OCI-M1 (cell line): ENCODE measurements at places on chromosomes 7 and 10.

DNA sequence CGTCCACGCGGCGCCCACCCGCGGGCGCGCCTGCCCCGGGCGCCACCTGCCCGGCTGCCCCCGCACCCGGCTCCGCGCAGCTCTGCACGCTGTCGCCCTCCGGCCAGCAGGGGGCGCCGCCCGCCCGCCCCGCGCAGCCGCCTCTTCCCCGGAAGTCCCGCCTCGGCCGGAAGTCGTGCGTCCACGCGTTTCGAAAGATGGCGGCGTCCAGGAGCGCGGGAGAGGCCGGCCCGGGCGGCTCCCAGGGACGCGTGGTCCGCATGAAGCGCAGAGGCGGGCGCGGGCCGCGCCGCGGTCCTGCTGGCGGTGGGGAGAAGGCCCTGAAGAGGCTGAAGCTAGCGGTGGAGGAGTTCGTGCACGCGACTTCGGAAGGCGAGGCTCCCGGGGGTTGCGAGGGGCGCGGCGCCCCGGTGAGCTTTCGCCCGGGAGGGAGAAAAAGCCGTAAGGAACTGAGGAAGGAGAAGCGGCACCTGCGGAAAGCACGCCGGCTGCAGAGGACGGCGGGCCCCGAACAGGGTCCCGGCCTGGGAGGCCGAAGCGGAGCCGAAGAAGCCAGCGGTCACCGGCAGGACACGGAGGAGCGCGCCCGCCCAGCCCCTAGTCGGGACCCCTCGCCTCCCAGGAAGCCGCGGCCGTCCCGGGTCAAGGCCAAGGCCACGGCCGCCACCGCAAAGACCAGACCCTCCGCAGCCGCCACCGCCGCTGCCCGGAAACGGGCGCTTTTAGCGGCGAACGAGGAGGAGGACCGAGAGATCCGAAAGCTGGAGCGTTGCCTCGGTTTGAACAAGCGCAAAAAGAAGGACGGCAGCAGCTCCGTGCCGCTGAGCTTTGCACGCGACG lies at the start of gene NOM1:
Gene NOM1 (plus strand): TSS at position 172 of the 840 bp plus-strand sequence. CDS start 26 bp downstream, at position 198.
- DNase-seq: peak; percentile 83

DNA sequence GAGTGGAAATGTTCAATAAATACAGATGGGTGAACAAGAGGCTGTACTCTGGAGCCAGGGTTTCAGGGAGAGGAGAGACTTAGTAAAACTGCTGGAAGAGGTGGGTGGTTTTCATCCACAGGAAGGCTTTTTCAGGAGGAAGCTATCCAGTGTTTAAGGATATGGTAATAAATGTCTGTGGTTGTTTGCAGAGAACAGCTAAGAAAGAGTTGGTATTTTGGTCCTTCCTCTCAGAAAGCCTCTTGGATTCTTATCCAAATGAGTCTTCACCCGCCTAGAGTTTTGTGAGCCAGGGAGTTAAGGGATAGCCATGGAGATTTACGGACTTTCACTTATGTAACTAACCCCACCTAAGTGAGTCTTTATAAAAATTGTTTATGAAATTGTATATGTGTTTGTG lies 95.7 kb downstream of the GNAI1 start:
- no peak for DNase-seq

GRCh38 chr10:17472481-17473227 lies 18.3 kb upstream of the ST8SIA6 start:
- peak; percentile 97 for DNase-seq

DNA sequence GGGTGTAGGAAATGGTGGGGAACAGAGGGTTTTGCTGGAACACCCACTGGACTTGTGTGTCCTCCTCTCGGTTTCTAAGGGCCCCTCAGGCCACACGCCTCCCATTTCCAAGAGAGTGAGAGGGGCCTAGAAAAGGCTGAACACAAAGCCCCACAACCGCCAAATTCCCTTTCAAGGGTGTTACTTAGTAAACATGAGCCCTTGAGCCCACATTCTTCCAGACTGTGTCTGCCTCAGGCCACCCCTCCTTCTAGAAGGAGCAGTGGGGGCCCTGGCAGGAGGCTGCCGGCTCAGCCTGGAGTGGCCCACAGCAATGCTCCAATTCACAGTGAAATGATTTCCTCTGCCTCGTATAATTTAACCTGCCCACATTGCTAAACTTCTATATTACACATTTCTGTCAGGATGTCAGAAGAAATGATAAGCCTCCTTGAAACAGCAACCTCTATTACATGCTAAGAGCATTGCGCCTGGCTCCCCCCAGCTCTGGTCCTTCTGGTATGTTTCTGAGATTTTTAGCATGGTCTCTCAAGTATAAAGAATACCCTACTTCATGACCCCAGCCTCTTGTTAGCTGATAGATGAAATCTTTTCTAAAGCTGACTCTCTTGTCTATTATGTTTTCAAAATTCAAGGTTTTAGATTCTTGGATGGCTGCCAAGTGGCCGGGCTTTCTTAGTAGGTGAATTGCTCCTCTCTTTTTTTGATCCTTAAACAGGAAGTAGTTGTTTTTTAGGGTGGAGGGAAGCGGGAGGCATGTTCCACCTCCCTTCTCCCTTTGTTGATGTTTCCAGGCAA lies 673.9 kb upstream of the GALNT17 start:
- DNase-seq: no peak

- peak; percentile 81 for DNase-seq
Measured at GRCh38 chr10:88792661-88793060, 9.9 kb upstream of the LIPM start.

DNA sequence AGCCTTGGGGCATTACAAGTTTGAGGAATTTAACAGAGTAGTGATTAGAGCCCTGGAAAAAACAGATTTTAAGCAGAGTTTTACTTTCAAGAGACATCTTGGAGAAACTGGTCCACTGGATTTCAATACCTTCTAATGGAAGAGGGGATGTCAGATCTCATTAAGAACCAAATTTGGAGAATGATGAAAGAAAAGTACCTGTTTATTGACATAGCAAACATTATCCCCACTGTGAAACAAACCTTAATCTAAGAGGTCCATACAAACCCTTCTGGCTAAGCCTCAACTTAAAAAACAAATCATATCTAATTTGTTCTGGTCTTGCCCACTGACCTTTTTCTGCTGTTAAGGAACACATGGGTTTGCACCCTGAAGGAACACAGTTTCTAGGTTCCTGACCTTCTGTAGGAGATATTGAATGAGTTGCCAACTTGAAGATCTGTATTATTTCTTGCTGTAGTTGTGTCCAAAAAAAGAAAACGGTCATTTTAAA lies 53.5 kb downstream of the LAMB1 start:
- no peak for DNase-seq

DNA sequence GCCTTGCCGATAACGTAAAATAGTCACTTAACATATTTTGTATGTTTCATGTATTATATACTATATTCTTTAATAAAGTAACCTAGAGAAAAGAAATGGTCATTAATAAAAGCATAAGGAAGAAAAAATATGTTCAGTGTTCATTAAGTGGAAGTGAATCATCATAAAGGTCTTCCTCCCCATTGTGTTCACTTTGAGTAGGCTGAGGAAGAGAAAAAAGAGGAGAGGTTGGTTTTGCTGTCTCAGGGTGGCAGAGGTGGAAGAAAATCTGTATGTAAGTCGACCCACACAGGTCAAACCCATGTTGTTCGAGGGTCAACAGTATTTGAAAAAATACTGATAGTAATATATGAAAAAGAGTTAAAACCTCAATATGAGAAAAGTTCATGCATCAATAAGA lies 90.3 kb downstream of the GLCCI1 start:
- no peak for DNase-seq

DNA sequence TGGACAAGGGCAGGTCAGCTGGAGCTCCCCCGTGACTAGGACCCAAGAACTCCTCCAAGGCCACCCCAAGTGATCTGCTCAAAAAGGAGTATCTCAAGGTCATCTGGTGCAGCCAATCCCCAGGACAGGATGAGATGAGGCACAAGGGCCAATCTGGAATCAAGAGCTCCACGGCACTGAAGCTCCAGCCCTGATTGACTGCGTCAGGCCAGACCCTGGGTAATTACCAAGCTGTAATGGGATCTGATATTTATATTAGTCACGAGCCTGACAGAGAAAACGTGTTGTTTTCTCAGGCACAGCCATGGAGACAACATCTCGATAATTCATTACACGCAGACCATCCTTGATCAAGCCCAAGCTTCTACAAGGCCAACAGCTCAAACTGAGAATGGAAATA lies 4.2 kb downstream of the KCNMA1 start:
- no peak for DNase-seq

GRCh38 chr10:124799211-124799610 lies 2.4 kb upstream of the ABRAXAS2 start:
- DNase-seq: no peak

DNA sequence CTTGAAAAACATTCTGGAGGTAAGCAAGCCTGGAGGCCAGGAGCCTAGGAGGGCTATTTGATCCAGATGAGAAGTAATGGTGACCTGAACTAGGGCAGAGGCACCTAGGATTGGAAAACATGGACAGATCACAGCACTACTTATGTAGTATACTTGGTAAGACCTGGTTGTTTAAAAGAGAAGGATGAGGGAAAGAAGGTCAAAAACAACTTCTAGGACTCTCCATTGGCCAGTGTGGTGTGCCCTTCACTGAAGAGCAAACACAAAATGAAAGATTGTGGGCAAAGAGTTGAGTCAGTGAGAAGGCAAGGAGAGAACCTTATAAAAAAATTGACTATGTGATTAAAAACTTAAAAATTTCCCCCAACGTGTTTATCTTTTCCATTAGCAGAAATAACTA lies 14.3 kb downstream of the ANKRD1 start:
- DNase-seq: no peak

GRCh38 chr10:76085817-76086167 lies 654.4 kb downstream of the LRMDA start:
- no peak for DNase-seq

DNA sequence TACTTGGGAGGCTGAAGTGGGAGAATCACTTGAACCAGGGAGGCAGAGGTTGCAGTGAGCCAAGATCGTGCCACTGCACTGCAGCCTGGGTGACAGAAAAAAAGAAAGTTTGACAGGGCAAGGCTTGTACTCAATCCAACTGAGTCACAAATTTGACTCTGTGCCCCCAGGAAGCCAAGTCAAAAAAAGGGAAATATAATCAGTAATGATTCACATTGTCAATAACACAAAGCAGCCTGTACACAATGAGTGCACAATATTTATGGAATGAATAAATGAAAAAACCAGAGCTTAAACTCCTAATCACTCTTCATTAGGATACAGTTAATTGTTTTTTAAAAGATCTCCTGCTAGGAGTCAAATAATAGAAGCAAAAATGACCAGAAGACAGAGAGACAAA lies 6.4 kb downstream of the NAPEPLD start:
- no peak for DNase-seq

GRCh38 chr7:151506901-151507382 lies 12.8 kb downstream of the RHEB start:
- no peak for DNase-seq

DNA sequence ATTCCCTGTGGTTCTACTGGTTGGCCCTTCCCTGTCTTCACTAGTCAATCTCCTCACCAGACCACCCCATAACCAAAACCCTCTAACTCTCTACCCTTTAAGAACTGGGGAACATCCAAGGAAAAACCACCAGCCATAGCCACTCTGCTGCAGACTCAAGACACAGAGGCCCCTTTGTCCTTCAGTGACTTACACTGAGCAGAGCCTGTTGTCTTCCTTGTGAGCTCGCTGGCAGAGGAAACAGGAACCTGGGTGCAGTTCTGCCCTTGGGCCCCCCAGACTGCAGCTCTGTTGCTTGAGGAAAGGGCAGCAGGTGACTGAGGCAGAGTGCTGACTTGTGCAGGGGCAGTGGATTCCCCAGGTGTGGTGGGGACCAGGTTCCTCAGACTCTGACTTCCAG lies 30.6 kb downstream of the ZC3HAV1 start:
- DNase-seq: no peak

DNA sequence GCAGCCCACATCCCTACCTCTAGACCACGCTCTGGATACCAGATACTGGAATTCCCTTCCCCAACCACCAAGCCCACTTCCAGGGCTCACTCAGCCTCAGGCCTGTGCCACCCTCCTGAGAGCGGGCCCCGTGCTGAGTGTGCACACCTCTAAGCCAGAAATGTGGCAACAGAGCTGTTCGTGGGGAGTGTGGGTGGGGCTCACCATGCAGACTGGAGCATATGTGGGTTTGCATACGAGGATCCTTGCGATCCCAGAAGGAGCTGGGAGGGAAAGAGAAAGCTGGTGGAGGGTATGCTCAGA lies 13.0 kb upstream of the LIMK1 start:
- no peak for DNase-seq

DNA sequence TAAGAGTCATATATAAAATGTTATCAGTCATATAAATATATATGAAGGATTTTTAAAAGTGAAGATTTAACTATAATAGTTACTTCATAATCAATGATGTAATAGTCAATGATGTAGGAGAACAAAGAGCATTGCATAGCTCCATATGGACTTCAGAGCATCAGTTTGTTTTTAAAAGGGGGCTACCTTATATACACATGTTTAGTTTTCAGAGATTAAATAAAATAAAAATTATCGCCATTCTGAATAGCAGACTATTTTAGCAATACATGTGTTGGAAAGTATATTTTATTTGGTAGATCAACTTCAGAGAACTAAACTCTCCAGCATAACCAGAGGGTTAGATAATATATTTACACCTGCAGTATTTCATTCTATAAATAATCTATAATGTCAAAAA lies 29.1 kb upstream of the EPC1 start:
- DNase-seq: peak; percentile 33

DNA sequence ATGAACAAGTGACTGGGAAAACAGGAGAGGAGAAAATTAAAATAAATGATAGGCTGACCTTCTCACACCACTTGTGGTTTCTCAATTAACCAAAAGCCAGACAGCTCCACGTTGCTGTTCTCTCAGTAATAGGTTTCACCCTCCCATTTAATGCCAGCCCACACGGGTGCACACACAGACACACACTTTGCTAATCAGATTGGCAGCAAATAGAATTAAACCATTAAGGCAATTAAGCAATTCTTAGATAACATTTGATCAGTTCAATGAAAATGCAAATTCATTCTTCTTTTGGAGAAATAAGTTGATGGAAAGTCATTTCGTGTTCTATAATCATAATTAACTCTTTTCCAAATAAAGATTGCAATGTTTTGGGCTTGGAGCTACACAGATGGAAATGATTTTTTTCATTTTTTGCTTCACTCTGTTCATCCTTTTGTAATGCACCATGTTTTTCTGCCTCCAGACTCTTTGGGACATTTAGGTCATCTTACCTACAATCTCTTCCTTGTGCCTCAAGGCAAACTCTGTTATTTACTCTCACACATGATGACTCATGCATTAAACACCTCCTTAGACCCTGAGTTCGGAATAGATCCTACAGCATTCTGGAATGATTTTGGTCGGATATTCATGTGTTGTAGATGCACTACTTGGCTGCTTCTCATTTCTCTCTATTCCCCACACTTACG lies 700.7 kb downstream of the AUTS2 start:
- no peak for DNase-seq

GRCh38 chr10:5252177-5253037 lies 55.8 kb downstream of the AKR1C4 start:
- DNase-seq: no peak
